Stimulated activated CD4-positive, alpha-beta T cell treated with anti-CD3 and anti-CD28 coated beads, Interleukin-1b, Interleukin-23, amount 100 ng/mL, for 1 hour (primary cell): ENCODE measurements at places on chromosomes 2 and 18.

- DNase-seq = no peak
Observed at GRCh38 chr18:79750980-79751571, 46.7 kb upstream of the KCNG2 start.

- no peak for DNase-seq
Observed at GRCh38 chr2:47551800-47552525, 149.0 kb downstream of the MSH2 start.

DNA sequence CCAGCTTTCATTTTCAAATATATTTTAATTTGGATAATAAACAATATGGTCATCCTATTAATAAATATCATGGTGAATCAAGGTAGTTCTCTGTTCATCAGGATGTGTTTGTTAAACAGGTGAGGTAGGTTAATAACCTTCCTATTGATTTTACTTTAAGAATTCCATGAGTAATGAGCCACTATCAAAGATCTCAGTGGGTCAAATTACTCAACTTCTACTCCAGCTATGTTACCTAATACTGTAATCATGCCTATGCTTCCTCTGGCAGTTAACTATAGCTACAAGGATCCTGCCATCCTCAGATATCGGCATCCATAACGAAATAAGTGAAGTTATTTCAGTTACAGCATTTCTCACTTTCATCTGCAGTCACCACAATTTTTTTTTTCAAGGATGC lies 289.6 kb upstream of the SLC8A1 start:
- DNase-seq = no peak

DNA sequence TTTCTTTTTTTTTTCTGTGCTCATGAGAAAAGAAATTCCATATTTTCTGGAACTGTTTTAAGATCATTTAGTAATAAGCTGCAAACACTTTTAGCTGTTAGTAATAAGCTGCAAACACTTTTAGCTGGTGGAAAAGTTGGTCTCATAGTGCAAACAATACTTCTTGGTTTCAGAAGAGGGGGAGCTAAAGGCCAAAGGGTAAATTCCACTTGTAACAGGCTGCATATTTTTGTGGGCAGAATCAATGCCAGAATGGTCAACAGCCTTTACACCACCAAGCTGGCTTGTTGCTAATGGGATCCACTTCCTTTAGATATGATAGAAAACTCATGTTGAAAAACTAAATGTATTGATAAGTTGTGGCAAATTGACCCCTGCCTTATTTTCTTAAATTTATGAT lies 356.8 kb downstream of the NR4A2 start:
- DNase-seq = no peak

- DNase-seq = no peak
Observed at GRCh38 chr2:21004181-21004572, 39.7 kb downstream of the APOB start.

DNA sequence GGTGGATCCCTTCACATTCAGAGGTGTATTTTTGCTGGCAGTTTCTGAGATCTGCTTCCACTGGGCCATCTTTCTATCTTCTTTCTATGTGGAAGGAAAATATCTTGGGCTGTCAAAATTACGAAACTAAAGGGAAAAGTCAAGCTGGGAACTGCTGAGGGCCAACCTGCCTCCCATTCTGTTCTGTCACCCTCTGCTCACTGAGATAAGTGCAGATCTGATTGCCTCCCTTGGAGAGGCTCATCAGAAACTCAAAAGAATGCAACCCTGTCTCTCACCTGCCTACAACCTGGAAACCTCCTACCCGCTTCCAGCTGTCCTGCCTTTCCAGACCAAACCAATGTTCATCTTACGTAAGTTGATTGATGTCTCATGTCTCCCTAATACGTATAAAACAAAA lies 26.5 kb downstream of the RAX start:
- no peak for DNase-seq

DNA sequence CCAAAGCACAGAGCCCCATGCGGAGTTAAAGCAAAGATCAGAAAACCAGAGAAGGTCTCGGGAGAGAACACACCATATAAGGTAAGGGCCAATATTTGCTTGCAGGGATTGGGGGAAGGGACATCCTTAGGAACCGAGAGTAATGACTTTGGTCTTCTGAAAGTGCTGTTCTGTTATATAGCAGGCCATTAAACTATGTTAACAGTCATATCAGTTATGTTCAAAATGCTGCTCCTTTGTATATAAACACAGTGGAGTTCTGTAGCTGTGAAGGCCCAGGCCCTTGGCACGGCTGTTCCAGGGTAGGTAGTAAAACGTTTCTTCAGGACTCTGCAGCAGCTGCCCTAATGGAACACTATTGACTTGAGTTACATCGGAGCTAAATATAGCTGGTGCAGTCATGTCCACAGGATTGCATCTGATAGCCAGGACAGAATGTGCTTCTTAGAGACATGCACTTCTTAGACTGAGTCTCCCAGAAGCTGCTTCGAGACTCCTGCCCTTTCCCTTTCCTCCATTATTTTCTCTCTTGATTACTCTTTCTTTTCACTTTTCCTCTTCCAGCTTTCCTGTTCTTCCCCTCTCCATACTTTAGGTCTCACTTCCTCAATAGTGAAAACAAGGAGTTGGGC lies 122.4 kb downstream of the SETBP1 start:
- DNase-seq = no peak

DNA sequence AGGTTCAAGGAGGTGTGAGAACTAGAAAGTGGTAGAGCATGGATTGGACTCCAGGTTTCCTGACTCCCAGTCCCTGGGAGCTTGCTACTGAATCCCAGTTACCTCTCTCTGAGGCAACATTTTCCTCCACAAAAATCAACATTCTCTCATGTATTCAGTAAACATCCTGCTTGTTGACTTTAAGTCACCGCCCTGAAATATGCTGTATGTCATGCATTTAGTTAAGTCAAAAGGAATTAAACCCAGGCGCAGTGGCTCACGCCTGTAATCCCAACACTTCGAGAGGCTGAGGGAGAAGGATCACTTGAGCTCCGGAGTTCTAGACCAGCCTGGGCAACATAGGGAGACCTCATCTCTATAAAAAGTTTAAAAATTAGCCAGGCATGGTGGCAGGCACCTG lies 3.8 kb downstream of the MATN3 start:
- DNase-seq = no peak

DNA sequence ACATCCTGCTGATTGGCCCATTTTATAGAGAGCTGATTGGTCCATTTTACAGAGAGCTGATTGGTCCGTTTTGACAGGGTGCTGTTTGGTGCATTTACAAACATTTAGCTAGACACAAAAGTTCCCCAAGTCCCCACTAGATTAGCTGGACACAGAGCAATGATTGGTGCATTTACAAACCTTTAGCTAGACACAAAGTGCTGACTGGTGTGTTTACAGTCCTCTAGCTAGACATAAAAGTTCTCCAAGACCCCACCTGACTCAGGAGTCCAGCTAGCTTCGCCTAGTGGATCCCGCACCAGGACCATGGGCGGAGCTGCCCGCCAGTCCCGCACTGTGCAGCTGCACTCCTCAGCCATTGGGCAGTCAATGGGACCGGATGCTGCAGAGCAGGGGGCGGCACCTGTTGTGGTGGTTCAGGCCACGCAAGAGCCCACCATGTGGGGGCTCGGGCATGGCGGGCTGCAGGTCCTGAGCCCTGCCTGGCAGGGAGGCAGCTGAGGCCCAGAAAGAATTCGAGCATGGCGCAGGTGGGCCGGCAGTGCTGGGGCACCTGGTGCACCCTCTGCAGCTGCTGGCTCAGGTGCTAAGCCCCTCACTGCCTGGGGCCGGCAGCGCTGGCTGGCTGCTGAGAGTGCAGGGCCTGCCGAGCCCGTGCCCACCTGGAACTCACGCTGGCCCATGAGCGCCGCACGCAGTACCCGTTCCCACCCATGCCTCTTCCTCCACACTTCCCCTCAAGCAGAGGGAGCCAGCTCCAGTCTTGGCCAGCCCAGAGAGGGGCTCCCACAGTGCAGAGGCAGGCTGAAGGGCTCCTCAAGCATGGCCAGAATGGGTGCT lies 713.2 kb upstream of the GYPC start:
- no peak for DNase-seq

DNA sequence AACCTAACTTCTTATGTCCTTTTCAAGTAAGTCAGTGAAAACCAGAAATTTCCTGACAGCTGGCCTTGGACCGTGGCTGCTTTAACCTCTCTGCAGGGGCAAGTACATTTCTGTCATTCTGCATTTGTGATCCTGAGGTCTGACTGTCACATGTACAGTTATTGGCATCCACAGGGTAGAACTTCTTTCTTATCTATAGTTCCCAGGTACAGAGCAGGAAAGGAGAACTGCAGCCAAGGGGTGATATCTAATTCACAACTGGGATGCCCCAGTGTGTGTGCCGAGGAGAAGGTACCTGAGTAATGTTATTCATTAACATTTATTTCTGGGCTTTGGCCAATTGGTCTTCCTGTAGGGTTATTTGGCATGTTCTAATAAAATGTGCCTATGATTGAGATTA lies 468.9 kb downstream of the PARD3B start:
- DNase-seq = no peak

DNA sequence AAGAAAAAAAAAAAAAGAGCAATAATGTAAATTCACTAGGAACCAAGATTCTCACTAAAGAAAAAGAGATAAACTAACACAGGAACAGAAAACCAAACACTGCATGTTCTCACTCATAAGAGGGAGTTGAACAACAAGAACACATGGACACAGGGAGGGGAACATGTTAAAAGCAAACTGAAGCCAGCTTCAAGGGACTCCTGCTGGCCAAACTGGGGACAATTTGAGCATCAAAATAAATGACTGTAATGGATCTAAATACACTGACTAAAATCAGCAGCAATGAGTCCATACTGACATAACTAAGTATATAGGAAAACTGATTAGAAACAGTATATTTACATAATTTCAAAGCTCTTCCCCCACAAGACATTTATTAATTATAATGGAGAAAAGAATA lies 73.0 kb downstream of the FARSB start:
- DNase-seq = no peak

- DNase-seq = no peak
Observed at GRCh38 chr2:135664623-135665068, 77.0 kb upstream of the UBXN4 start.

GRCh38 chr2:1975060-1975459 lies 230.7 kb upstream of the PXDN start:
- DNase-seq = no peak

DNA sequence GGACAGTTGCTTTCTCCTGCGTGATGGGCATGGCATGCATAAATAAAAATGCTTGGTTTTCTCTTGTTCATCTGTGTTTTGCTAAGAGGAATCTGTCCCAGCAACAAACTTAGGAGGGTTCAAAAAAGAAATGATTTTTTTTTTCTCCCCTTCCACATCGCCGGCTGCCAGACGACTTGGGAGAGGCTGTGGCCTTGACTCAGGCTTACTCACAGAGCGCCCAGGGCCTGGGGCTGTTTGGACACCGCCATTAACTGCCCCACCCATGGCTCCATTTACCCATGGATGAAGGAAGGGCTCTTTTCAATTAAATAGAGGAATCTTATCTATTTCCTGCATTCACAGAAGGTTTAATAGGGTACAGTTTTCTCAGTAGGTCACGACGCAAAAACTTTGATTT lies 22.3 kb upstream of the SERPINB5 start:
- DNase-seq = no peak

DNA sequence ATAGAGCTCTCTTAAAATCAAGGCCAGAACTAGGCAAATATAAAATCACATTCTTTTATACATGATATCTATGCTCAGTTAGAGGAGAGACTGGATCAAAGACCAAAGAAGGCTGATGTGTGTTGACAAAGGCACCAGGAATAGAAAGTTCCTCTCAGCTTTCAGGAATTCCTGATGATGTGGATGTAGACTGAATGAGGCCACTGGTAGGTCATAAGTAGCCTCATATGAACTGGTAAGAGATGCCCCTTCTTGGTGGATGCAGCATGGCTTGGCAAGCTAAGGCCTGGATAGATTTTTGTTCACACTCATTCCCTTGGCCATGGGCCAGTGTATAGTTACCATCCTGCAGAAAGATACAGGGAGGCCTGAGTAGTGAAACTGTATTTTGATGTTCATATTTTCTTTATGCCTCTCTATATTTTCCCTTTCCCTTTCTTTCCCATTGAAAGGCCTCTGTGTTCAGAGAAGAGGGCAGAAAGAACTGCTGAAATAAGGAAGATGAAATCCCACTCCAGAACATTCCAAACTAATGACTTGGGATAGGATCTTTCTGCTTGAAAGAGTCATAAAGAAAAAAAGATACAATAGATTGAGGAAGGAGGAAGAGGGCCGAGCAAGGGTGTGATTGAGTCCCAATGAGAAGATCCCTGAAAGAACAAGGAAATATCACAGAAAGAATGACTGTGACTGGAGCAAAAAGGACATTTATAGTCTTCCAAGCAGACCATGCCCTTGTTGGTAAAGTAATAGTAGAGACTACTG lies 2182.7 kb upstream of the PIK3C3 start:
- no peak for DNase-seq

- no peak for DNase-seq
Observed at GRCh38 chr2:151459358-151459757, 49.7 kb downstream of the RIF1 start.

GRCh38 chr2:142734770-142735169 lies 142.7 kb upstream of the KYNU start:
- no peak for DNase-seq

DNA sequence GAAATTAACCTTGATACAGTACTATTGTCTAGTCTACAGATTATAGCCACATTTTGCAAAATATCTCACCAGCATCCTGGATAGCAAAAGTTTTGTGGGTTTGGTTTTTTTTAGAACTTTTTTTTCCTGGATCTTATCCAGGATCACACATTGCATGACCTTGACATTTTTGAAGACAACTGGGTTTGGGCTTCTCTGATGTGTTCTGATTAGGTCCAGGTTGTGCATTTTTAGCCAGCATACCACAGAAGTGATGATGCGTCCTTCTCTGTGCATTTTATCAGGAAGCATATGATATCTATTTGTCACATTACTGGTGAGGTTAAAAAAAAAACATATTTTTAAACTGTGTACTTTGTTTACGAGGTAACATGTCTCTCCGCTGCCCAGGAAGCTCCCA lies 221.0 kb upstream of the OSR1 start:
- no peak for DNase-seq

DNA sequence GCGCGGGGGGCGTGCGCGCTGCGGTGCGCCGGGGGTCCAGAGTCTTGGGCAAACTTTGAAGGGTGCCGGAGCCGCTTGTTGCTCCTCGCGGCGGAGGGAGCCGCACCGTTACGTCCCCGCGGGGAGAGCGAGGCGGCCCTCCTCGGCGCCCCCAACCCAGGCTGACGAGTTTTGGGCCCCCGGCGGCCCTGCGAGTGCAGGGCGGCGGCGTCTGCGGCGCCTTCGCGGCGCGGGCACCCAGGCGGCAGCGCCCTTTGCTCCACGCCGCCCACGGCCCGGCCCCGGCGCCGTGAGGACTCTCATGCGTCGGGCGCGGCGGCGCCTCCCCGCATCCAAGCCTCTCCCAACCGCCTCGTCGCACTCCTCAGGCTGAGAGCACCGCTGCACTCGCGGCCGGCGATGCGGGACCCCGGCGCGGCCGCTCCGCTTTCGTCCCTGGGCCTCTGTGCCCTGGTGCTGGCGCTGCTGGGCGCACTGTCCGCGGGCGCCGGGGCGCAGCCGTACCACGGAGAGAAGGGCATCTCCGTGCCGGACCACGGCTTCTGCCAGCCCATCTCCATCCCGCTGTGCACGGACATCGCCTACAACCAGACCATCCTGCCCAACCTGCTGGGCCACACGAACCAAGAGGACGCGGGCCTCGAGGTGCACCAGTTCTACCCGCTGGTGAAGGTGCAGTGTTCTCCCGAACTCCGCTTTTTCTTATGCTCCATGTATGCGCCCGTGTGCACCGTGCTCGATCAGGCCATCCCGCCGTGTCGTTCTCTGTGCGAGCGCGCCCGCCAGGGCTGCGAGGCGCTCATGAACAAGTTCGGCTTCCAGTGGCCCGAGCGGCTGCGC lies 814 bp downstream of the FZD7 start:
- no peak for DNase-seq
